Fibroblast of gingiva (primary cell): ENCODE measurements at places on chromosomes 11 and 22.

DNA sequence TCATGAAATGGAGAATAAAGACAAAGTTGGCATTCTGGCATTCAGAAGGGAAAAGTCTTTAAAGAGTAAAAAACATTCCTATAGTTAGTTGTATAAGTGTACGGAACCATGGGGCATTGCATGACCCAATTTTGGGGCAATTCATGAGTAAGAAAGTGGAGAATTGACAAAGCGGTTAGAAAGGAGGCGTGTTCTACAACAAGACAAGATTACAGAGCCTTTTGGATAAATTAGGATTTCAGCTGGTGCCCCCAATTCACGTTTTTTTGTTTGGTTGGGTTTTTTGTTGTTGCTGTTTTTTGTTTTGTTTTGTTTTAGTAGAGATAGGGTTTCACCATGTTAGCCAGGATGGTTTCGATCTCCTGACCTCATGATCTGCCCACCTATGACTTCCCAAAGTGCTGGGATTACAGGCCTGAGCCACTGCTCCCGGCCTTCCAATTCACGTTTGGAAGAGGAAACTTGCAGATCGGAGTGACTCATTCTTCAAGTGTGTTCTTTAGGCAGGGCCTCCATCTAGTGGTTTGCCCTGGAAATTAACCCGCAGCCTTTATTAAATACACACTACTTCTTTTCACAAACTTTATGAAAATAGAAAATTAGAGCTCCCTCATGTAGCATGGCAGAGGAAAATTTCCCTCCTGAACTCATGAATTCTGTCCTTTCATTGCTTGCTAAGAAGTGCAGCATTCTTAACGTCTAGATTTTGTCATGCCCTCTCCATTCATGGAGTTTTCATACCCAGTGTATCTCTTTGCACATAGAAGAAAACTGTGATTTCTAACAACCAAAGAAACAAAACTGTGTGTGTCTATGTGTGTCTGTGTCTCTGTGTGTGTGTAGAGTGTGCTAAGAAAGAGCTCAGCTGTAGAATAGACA lies 118.1 kb downstream of the BBOX1 start:
- DNase-seq = peak; percentile 72

DNA sequence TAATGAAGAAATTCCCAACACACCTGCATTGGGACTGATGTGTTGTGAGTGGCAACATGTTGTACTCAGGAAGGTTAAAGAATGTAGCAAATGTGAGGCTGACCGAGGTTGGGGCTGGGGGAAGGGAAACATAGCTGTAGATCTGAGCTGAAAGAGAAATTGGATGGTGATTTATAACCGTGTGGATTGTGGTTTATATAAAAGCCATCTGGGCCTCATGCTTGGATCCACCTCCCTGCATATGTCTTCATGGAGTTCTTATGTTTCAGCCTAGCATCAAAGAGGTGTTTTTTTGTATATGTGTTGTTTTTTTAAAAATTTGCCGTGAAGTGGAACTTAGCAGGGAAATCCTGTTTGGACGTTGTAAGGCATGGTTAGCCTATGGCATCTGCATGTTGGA lies 141.3 kb downstream of the NAV2 start:
- no peak for DNase-seq

DNA sequence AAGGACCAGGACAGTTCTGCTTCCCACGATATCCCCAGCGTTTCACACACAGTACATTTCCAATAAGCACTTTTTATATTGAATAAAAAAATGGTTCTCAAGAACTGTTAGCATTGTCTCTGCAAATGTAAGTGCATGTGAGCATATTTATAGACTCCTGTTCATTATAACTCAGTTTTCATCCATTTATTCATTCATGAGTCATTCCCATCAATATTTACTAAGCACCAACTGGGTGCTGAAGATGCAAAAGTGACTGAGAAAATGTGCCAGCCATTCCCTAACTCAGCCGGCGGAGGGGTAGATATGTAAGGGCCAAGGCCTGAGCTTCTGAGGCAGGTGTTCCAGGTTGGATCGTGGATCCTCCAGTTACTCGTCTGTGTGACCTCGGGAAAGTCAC lies 64.8 kb downstream of the CACNG2 start:
- no peak for DNase-seq

- no peak for DNase-seq
Measured at GRCh38 chr11:20489948-20490347, 102.4 kb downstream of the PRMT3 start.

GRCh38 chr11:44729063-44729462 lies 2.3 kb downstream of the TSPAN18 start:
- no peak for DNase-seq

DNA sequence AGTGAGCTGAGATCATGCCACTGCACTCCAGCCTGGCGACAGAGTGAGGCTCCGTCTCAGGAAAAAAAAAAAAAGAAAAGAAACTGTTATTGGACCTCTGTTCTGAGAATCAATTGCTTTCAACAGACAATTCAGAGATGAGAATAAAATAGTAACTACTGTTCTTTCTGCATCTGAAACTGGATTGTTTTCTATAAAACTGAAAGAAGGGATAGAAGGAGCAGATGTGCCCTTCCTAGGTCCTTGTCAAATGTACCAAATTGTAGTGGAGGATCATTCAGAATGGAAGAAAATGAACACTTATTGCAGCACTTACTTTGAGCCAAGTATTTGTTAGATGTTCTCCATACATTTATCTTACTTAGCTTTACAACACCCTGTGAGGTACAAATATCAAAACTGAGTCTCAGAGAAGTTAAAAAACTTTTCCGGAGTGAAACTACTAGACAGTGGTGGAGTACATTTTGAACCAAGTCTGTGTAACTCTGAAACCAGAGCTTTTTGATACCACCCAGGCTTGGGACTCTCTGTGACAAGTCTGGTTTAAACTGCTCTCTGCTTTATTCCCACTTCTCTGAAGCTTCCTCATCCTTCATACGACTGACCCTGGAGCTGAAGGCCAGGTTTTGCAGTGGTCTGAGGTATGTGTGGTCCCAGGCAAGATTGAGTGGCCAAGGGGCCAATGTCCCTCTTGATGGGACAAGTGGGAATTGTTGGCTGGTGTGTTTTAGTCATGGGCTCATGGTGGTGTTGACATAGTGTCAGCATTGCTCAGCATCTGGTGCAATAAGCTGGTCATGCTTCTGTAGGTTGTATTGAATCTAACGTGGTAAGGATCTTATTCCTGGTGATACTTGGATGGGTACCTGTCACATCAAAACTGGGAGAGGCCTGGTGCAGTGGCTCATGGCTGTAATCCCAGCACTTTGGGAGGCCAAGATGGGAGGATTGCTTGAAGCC lies 48.2 kb upstream of the CCDC134 start:
- DNase-seq = no peak

DNA sequence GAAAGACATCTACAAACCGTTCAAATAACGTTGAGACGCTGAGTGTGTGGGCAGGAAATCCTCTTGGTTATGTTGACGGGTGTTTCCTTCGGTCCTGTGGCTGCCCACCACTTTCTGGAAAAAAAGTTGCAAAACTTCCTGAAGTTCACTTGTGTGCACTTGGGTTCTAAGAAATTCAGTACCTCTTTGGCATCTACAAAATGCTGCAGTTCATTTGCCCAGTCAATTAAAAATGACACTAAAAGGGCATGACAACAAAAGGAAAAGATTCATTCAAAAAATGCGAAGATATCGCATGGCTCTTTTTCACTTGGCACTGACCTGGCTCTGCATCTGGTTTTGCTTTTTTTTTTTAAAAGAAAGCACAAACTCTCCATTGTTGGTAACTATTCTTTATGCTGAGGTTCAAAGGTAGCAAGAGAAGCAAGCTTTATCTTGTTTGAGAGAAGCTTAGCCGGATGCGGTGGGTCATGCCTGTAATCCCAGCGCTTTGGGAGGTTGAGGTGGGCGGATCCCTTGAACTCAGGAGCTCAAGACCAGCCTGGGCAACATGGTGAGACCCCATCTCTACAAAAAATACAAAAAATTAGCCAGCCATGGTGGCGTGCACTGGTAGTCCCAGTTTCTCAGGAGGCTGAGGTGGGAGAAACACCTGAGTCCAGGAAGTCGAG lies 10.6 kb upstream of the XBP1 start:
- peak; percentile 43 for DNase-seq
